ENCODE measurements at places on chromosomes 16 and 17.

DNA sequence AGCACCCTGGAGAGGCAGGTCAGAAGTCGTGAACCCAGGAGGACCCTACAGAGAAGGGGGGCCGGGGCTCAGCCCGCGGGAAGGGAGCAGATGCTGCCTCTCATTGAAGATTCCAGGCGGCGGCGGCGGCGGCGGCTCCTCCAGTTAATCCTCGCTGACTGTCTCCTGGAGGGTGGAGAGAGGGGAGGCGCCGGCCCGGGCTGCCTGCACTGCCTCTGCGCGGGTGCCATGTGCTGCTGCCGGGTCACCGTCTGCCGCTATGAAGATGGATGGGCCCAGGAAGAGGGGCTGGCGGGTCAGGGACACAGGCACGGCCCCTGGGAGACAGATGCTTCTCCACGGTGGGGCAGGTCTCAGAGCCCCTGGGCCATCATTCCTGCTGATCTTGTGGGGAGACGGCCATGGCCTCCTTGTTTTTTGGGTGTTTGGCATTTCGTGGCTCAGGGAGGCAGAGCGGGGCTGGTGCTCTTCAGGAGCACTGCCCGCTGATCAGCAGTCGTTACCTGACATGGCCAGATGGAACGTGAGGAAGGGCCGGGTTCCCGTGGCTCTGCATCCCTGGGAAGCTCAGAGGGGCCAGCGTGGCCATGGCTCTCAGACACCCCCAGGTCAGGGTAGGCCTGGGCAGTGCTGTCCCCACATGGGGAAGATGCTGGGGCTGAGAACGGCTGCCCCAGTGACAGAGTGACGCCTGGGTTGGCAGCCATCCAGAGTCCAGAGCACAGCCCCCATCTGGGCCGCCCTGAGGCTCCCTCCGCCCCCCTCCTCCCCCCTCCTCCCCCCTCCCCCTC is 36.1 kb downstream of the GINS2 start:
- DNase-seq = no peak

- DNase-seq = no peak
Observed at GRCh38 chr16:85138825-85139627, 26.8 kb upstream of the CIBAR2 start.

GRCh38 chr17:17139972-17140589 is 66.1 kb downstream of the PLD6 start:
- no peak for DNase-seq

DNA sequence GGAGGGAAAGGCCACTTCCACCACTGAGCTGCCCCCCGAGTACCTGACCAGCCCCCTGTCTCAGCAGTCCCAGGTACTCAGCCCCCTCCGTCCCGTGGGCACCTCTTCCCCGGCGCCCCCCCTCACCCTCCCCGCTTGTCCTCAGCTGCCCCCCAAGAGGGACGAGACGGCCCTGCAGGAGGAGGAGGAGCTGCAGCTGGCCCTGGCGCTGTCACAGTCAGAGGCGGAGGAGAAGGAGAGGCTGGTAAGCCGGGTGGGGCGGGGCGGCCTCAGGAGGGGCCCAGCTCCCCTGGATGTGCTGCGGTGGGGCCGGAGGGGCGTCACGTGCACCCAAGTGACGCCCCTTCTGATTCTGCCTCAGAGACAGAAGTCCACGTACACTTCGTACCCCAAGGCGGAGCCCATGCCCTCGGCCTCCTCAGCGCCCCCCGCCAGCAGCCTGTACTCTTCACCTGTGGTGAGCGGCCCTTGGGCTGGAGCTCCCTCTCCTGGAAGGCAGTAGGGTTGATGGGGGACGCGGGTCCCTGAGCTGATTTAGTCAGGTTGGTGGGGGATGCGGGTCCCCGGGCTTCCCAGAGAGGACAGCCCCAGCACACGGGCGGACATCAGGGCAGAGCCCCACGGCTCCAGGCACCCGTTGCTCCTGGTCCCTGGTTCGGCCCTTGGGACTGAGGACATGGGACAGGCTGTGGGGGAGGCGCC is 9.5 kb upstream of the MRPL12 start:
- DNase-seq = no peak

Measured in C1 segment of cervical spinal cord (tissue), 14 donors.